ENCODE measurements at places on chromosomes 1 and 21. TPM values are rescaled to one million over a fixed set of nuclear protein-coding genes. Genes with fewer than 3 reads are reported as not detected.
A peak's percentile ranks its signal among the peaks of the same experiment; 100 is the strongest.

RIPK4 gene
- total RNA-seq = 0.20 TPM

VASH2 gene
- total RNA-seq = 0.08 TPM

NBPF6 gene
- not detected for total RNA-seq

INAVA gene
- total RNA-seq = 0.14 TPM

PCNX2 gene
- 43.9 TPM for total RNA-seq

TSPAN1 gene
- total RNA-seq = not detected

KRTAP7-1 gene
- total RNA-seq = not detected

AMY1C gene
- total RNA-seq = not detected

GRCh38 chr1:107058245-107059032 lies 2.0 kb downstream of the PRMT6 start:
- DNase-seq = no peak

DNA sequence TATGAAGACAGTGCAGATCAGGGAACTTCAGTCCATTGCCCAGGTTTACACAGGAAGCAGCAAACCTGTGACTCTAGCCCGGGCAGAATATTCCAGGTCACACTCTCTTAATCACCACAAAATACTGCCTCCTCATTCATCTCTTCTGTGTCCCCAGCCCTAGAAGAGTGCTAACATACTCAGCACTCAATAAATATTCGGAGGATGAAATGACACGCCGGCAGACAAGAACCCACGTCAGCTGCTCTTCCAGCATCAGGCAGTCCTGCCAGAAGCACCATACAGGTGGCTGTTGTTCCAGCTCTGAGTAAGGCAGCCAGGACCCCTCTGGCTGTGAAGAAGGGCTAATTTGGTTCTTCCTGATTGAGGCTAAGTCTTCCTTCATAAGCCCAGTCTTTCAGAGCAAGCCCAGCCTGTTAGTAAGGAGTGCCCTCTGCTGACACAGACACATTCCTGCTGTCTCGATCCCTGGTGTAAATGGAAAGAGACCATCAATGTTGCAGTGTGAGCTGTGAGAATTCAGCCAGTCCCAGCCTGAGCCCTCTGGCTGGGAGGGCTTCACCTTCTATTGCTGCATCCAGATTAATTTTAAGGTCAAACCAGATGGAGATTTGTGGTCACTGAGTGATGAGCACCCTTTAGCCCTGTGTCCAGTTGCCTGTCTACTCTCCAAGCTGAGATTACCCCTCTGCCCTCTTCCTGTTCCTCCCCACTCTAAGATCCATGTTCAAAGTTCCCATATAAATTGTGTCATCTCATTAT lies 45.0 kb upstream of the KIRREL1 start:
- DNase-seq = no peak

GRCh38 chr1:39266269-39266668 lies 61.8 kb downstream of the MACF1 start:
- no peak for DNase-seq

GRCh38 chr1:8456991-8457390 lies 139.1 kb downstream of the SLC45A1 start:
- no peak for DNase-seq

- DNase-seq = no peak
These were observed 24.4 kb downstream of the ALG14 start for GRCh38 chr1:95048317-95048716.

- no peak for DNase-seq
These were observed 319.2 kb upstream of the ADGRL4 start for GRCh38 chr1:79325705-79326104.

- no peak for DNase-seq
These were observed 41.4 kb upstream of the SELENON start for GRCh38 chr1:25758466-25759070.

- no peak for DNase-seq
These were observed 6.8 kb downstream of the ETV3L start for GRCh38 chr1:157092831-157093230.

DNA sequence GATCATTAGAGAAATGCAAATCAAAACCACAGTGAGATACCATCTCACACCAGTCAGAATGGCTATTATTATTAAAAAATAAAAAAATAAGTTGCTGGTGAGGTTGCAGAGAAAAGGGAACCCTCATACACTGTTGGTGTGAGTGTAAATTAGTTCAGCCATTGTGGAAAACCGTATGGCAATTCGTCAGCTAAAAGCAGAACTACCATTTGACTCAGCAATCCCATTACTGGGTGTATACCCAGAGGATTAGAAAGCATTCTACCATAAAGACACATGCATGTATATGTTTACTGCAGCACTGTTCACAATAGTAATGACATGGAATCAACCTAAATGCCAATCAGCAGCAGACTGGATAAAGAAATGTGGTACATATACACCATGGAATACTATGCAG lies 42.2 kb downstream of the GIPC2 start:
- DNase-seq = no peak

GRCh38 chr1:33234588-33234990 lies 21.7 kb upstream of the ZNF362 start:
- no peak for DNase-seq

- peak; percentile 73 for DNase-seq
These were observed 93.5 kb upstream of the ACTL8 start for GRCh38 chr1:17661546-17662157.

GRCh38 chr1:174998569-174999215 lies 1.1 kb upstream of the CACYBP start:
- no peak for DNase-seq

DNA sequence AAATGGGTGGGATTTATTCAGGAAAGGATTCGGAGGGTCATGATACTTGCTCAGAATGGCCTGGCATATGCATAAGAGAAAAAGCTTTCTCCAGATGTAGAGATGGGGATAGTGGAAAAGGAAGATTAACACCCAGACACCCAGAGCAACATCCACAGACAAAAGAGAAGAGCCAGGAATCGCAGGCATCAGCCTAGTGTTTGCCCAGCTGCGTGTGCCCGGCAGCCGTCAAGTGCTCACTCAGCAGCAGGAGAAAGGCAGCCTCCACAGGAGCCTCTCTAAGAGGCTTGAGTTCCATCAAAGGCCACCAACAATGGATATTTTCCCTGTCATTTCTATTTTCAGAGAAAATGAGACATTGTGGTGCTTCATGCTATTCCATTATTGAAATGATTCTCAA lies 54.7 kb downstream of the NTPCR start:
- no peak for DNase-seq

- peak; percentile 71 for DNase-seq
These were observed 650 bp downstream of the TNFAIP8L2 start for GRCh38 chr1:151157067-151157531.

GRCh38 chr21:37805266-37805665 lies 111.0 kb downstream of the KCNJ6 start:
- DNase-seq = no peak

DNA sequence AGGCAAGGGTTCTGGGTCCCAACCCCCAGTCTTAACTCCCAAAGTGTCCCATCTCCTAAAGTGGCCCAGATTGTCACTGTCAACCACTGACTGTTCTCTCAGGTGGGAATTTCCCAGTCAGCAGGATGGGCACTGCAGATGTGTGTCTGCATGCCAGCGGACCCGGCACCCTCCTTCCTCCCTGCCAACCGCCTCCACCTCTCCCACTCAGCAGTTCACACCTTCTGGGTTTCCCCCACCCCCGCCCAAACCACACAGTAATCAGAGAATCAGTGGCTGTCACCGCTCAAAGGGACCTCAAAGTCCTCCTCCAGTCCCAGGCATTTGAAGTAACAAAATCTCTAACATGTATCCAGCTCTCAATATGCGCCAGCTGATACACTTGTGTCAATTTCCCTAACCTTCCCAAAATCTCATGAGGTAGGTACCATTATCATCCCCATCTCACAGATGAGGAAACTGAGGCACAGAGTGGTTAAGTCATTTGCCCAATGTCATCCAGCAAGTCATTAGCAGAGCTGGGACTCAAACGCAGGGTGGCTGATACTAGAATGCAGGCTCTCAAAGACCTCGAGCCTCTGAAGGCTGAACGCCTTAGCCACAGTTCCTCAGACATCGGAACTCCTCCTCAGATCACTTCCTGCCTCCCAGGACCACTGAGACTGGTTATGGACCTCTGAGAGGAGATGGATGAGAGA lies 4.8 kb downstream of the RUNX3 start:
- DNase-seq = peak; percentile 62

DNA sequence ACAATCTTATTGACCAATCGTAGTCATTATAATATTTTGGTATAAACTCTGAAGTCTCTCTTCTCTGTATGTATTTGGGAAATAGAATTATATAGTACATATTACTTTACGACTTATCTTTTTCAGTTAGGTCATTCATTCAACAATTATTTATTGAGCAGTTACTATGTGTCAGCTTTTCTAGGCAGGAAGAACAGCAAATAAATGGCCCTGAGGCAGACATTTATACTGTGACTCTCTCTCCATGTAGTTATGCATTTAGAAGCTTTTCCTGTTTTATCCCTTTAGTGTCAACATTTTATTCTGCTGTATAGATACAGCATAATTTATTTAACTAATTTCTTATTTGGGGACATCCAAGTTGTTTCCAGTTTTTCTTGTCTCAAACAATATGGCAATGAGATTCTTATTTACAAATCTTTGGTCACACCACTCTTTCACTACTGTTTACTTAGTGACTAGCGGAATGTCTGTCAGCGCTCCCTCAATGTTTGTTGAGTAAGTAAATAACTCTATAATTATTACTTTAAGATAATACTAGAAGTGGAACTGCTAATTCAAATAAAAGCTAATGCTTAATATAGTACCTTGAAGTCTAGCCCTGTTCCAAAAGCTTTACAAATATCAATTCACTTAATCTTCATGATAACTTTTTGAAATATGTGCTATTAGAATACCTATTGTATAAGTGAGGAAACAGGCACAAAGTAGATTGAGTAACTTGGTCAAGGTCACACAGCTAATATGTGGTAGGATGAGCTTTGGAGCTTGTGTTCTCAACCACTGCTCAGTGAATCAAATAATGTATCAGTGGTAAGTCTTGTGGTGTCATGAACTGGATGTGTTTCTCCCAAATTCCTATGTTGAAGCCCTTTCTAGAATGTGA lies 465.6 kb downstream of the SIPA1L2 start:
- DNase-seq = no peak

- DNase-seq = no peak
These were observed 122.5 kb upstream of the ETS2 start for GRCh38 chr21:38683222-38683621.

- DNase-seq = no peak
These were observed 34.9 kb downstream of the ARID1A start for GRCh38 chr1:26730695-26731094.

DNA sequence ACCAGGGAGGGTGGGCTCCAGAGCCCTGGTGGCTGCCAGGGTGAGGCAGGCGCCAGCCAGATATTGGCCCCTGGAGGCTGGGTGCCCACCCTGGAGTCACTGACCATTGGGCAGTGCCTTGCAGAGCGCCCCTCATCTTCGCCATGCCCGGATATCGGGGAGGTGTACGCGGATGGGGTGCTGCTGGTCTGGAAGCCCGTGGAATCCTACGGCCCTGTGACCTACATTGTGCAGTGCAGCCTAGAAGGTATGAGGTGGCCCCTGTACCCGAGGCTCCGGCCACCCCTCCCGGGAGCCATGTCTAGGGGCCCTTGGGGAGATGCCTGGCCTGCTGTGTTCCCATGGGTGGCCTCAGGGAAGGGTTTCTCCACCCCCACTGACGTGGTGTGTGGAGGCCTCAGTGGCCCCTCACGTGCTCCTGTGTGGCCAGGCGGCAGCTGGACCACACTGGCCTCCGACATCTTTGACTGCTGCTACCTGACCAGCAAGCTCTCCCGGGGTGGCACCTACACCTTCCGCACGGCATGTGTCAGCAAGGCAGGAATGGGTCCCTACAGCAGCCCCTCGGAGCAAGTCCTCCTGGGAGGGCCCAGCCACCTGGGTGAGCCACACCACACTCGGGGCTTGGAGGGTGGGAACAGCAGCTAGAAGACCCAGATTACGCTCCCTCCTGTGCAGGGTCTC lies 30.9 kb downstream of the TRIM11 start:
- no peak for DNase-seq

GRCh38 chr21:28822486-28823335 lies 170.0 kb downstream of the LTN1 start:
- no peak for DNase-seq

GRCh38 chr1:232238009-232238408 lies 391.9 kb downstream of the SIPA1L2 start:
- DNase-seq = no peak

- DNase-seq = no peak
These were observed 101.6 kb upstream of the BACE2 start for GRCh38 chr21:41066086-41066938.

GRCh38 chr1:228937851-228938536 lies 202.7 kb downstream of the RHOU start:
- DNase-seq = no peak

DNA sequence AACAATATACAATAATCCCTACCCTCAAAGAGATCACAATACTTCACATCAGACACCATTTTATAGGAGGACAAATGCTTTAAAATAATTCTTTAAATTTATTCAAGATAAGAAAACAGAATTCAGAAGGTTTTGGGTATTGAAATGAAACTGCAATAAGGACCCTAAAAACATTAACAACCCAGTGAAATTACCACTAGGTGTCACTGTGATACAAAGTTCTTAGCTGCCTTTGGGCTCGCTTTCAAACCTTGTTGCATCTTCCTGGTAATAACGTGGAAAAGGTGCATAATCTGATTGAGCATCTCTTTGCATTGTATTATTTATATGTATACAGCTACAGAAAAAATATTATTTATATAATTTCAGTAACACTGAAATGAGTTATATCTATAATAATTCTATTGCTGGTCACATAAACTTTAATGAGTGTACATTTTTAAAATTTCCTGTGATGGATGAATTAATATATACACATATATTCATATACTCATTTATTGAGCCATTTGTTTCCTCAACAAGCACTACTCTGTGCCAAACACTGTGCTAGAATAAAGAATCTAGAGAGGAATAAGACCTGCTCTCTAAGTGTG lies 185.2 kb downstream of the FAF1 start:
- DNase-seq = no peak

GRCh38 chr1:222006715-222007114 lies 264.8 kb upstream of the DUSP10 start:
- DNase-seq = no peak

DNA sequence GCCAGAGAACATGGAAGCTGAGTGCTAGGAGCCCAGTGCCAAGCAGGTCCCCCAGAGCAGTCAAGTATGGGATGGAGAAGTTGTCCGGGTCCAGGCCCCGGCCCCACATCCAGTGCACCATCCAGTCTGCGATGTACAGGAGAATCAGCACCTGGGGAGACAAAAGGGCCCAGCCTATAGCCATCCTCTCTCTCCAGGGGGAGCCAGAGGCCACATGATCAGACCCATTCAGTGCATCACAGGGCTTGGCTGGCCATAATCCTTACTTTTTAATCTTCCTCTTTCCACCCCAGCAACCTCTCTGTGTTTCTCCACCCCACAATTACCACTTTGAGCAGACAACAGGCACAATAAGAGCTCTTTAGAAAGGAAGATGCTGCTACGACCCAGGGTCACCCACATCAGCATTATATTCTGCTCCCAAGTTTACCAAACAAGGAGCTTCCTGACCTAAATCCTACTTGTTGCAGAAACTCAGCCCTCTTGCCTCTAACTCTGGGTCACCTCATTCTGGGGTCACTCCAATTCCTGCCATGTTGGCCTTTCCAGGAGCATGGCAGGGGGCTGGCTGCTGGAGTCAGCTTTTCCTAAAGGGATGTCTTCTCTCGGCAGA lies 16.4 kb upstream of the RAB29 start:
- peak; percentile 66 for DNase-seq

- no peak for DNase-seq
These were observed 251.6 kb upstream of the SGIP1 start for GRCh38 chr1:66282343-66282852.

GRCh38 chr1:58966917-58967740 lies 183.3 kb upstream of the JUN start:
- DNase-seq = no peak

Measured in activated naive CD8-positive, alpha-beta T cell treated with anti-CD3 and anti-CD28 coated beads, Interleukin-2, amount 10 ng/mL, durations not matched to agents 7 days and 5 days (primary cell).